ENCODE measurements at places on chromosomes 13 and 19.

DNA sequence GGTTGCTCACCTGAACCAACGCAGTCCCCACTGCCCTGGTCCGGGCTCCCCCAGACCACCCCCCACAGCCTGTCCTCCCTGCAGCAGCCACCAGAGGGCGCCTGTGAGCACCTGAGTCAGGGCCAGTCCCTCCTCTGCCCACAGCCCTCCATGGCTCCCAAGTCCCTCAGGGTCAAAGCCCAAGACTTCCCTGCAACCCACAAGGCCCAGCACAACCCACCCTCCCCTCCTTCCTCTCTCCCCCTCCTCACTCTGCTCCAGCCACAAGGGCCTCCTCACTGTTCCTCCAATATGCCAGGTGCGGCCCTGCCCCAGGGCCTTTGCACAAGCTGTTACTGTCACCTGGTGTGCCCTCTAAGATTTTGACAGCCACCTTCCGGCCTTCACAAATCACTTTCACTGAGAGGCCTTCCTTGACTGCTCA lies 10.9 kb downstream of the GNA15 start:
- DNase-seq, result peak; percentile 37

- no peak for DNase-seq
Measured at GRCh38 chr13:112143046-112143752, 76.2 kb downstream of the SOX1 start.

GRCh38 chr13:69956839-69957238 lies 150.8 kb upstream of the ATXN8OS start:
- DNase-seq, result no peak

DNA sequence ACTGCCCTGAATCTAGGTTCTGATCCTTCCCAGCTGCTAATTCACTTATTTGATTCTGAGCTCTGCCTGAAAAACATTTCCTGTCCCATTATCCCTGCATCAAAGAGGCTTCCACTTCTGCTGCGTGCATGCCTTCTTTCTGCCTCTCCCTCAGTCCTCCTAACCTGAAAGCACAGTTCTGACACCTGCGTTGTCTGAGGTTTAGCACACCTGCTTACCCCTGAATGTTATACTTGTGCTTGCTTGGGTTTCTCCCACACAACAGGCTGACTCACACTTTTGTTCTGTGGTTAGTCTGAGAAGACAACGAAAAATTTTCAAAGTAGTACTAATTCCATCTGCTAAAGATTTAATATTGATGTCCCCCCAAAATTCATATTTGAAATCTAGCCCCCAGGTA lies 3.1 kb upstream of the SOHLH2 start:
- DNase-seq, result no peak

GRCh38 chr13:75415694-75416093 lies 66.3 kb downstream of the TBC1D4 start:
- DNase-seq, result no peak

DNA sequence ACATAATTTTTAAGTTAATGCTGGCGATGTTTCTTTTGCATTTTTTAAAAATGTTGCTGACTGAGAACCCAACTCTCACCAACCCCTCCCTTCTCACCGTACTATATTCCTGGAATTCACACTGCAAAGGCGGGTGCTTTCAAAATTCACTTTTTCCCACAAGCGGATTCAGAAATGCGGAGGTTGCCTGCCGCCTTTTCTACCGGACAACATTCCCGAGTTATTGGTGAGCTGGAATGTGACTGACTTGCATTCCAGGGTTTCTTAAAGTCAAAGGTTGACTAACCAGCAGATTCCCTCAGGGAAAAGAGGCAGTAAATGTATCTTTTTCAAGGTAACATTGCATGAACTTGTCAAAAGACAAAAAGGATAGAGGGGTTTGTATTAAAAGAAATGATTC lies 113.3 kb downstream of the RAB20 start:
- no peak for DNase-seq

- no peak for DNase-seq
Measured at GRCh38 chr13:69872321-69873047, 235.1 kb upstream of the ATXN8OS start.

GRCh38 chr13:90293793-90294361 lies 1053.6 kb upstream of the MIR17HG start:
- DNase-seq, result no peak

GRCh38 chr13:91648012-91648411 lies 249.6 kb downstream of the GPC5 start:
- DNase-seq, result no peak

DNA sequence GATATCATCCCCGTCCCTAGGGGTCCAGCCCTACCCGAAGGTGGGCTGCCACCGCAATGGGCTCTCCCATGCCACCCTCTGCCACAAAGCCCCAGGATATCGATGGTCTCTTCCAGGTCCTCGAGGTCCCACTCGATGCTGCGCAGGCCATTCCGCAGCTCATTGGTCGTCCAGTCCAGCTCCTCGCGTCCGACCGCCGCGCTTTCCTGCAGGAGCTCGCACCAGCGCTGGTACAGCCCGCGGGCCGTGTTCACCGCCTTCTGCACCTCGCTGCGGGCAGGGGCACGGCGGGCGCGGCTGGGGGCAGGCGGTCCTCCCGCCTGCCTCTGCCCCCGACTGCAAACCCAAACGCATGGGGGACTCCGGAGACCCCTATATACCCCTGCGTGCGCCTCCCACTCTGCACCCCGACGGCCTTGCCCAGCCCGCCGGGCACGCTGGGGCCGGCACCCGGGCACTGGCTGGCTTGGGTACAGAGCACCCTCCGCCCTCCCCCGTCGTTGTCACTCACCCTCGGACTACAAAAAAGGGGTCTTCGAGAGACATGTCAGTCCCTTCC lies 468 bp downstream of the STX10 start:
- no peak for DNase-seq

GRCh38 chr19:46489445-46490272 lies 6.0 kb downstream of the PNMA8B start:
- no peak for DNase-seq

DNA sequence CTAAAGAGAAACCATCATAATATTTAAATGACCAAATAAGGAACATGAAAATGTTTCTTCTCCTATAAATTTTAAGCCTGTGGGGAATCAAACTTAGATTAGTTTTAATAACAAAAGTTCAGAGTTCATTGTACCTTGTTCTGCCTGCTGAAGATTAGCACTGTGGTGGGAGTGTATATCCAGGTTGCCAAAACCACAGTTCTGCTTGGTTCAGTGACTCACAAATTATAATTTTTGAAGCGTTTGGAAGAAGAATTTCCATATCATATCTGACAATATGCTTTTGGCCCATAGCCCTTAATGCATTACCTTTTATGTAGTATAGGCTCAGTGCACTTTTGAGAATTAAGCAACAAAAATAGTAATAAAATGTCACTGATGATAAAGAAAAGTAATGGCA lies 545.2 kb downstream of the GPC6 start:
- DNase-seq, result no peak

- no peak for DNase-seq
Measured at GRCh38 chr13:114129649-114130062, 2.8 kb downstream of the RASA3 start.

GRCh38 chr13:102289606-102290005 lies 112.2 kb downstream of the FGF14 start:
- DNase-seq, result no peak

GRCh38 chr13:109476001-109476400 lies 310.4 kb downstream of the IRS2 start:
- DNase-seq, result no peak

GRCh38 chr13:92821324-92821723 lies 405.3 kb upstream of the GPC6 start:
- no peak for DNase-seq

GRCh38 chr13:67078062-67078461 lies 152.1 kb downstream of the PCDH9 start:
- no peak for DNase-seq

DNA sequence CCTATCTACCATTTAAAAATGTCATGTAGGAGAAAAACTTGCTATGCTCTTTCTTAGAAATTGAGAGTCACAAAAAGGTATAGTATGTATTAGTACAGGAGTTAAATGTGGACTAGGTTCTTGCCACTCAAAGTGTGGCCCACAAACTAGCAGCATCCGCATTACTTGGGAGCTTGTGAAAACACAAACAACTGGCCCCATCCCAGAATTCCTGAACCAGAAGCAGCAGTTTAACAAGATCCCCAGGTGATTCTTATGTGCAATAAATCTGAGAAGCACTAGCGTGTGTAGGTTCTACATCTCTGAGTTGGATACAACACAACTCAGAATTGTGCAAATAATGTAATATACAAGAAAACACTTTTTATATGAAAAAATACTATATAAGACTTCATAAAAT lies 325.9 kb downstream of the DCT start:
- DNase-seq, result no peak

DNA sequence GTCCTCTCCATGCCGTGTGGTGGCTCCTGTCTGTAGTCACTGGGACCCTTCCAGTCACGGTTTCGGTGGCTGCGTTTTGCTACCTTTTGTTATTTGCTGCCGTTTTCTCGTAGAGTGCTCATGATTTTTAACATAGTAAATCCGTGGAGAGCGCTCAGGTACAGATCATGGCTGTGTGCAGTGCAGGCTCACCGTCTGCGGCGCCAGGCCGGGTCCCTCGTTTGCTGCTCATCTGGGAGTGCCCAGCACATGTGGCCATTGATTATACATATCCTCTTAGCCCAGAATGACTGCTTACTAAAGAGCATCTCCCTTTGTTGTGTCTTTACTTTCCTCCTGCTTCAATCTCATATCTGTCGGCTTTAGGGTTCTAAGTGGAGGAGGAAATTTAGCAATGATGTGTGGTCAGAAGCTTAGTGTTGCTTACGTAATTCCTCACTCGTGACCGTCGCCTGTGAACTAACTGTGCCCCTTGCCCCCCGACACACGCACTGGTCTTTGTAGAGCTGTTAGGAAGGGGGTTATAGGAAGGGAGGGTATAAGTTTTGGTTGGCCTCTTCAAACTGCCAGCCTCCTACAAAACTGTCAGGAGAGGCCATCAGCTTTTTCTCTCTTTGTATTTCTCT lies 31.8 kb downstream of the TFDP1 start:
- DNase-seq, result no peak

DNA sequence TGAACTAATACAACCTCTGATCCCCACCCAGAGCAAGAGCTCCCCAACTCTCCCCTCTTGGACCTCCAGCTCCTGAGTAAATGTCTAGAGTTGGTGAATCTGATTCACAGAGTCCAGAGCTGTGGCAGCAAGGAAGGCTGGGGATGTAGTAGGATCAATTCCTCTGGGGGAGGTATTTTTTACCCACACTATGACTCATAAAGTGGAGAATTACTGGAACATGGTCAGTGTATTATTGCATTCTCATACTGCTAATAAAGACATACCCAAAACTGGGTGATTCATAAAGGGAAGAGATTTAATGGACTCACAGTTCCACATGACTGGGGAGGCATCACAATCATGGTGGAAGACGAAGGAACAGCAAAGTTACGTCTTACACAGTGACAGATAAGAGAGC lies 496.7 kb downstream of the EFNB2 start:
- DNase-seq, result no peak

DNA sequence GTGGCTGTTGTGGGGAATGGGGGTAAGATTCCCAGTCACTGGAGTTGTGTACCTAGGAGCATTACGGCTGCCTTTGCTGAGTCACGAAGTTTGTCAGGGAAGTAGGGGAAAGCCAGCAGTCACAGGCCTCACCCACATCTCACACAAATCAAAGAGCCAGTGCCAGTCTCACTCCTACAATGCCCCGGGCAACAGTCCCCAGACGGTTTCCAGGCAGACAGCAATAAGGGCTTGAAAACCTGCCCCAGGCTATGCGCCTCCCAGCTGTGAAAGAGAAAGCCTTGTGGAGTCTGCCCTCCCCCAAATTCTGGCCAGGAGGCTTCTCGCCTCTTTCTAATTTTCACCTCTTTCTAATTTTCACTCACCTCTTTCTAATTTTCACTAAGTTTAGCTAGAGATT lies 142.3 kb upstream of the EDNRB start:
- no peak for DNase-seq

DNA sequence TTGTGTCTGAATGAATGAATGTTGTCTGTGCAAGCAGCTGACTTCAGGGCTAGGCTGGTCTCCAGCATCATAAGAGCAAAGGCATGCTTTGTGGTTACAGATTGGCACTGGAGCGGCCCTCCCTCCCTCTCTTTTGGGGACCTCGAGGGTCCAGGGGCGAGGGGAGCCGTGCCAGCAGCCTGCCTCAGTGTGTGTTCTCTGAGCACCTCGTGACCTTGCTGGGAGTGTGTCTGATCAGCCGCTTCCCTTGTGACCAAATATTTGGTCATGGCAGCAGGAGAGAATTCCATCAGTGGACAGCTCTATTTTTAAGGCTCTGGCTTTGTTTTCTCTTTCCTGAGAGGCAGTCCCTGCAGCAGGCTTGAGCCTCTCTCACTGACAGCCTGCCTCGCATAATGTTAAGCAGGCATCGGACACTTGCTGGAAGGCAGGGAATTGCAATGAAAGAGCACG lies 329.7 kb downstream of the UQCRFS1 start:
- DNase-seq, result no peak

- DNase-seq, result no peak
Measured at GRCh38 chr13:99191900-99192399, 8.7 kb upstream of the UBAC2 start.

DNA sequence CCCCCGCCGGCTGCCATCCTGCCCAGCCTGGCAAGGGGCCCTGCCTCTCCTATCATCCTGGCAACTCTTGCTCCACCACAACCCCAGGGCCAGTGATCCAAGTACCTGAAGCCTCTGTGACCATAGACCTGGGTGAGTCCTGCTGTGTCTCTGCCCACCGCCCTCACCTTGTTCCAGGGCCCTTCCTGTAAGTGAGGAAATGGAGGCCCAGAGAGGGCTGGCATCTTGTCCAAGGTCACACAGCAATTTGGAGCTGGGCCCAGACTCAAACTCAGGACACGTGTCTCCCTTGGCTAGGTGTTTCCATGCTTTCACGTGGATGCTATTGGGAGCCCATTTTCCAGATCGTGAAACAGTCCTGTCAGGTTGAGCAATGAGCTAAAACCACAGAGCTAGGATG lies 3.7 kb downstream of the CREB3L3 start:
- no peak for DNase-seq

DNA sequence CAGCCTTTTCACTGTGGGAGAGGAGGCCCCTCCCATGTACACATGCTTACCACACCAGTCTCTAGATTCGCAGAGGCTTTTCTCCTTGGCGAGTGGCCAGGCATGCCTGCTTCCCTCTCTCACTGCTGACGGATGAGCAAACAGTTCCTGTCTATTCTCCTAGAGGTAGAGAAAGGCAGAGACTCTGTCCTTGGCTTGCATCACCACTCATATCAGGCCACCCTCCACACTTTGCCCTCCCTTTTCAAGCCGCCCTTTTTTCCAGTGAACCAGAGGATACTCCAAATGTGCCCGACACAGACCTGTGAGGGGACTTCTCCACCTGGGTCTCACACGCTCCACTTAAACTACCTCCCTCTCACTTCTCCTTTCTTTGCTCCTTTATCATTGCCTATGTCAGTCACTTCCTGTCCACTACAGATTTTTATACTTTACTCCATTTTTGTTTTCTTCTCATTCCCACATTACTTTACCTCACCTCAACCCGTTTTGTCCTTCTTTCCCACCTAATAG lies 284.6 kb downstream of the DNAJC15 start:
- no peak for DNase-seq

GRCh38 chr13:31945202-31945961 lies 86.2 kb upstream of the FRY start:
- no peak for DNase-seq

Measured in stimulated activated CD8-positive, alpha-beta memory T cell treated with anti-CD3 and anti-CD28 coated beads, Interleukin-2, amount 100 ng/mL, for 1 hour (primary cell).